Fibroblast of skin of left biceps (primary cell): ENCODE measurements at places on chromosomes 5 and 9.

DNA sequence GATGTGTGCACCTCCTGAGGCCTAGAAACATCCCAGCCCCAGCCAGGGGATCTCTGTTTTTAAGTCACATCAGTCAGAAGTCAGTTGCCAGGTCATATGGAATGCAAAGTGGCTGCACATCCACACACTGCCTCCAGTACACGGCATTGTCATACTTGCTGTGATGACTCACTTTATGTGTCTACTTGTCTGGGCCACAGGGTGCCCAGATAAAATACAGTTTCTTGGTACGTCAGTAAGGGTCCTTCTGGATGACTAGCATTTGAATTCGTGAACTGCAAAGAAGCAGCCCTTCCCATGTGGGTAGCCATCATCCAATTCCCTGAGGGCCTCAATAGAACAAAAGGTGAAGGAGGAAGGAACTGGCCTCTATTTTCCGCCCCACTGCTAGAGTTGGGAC lies 27.7 kb downstream of the AUH start:
- no peak for DNase-seq

DNA sequence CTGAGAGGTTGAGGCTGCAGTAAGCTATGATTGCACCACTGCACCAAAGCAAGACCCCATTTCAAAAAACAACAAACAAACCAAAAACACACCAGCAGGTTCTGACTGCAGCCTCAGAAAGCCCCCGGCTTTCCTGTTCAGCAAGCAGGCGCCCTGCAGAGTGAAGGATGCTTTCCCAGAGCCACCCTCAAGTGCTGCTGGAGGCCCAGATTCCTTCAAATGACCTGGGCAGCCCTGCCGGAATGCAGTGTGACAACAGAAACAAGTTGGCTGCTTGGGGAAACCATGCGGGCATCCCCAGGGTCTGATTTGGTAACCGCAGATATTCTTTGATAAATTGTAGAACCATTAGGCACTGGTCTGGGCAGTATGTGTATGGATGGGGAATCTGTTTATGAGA lies 35.7 kb upstream of the GNE start:
- no peak for DNase-seq

DNA sequence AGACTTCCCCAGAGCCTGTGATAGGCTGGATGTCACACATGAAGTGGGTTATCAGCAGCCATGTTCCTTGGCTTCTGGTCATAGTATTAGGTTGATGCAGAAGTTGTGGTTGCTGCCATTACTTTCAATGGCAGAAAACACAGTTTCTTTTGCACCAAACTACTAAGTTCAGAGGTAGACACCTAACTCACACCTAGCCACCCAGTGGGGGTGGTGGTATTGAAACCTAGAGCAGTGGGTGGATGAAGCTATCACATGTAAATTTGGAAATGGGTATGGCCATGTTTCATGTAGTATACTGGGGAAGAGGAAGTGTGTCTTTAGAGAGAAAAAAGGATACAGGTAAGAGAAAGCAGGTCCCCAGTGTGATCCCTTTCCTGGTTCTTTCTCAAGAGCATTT lies 347.9 kb upstream of the SEMA6A start:
- DNase-seq, result no peak

GRCh38 chr9:113345190-113345589 lies 4.2 kb upstream of the BSPRY start:
- no peak for DNase-seq

DNA sequence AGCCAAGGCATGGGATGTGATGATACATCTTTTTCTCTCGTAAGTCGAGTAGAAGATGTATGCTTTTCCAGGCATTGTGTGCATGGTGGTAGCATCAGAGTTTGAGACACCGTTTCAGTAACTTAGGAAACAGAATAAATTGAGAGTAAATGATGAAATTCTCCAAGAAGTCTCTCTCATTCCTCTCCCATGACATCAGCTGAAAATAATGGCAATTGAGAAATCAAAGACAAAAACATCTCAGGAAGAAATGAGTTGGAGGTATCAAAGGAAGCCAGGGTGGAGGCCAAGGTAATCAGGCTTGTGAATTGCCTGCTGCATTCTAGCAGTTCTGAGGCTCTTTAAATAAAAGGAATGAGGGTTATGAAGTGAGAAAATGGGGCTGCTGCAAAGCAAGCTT lies 53.9 kb downstream of the SGCD start:
- DNase-seq, result peak; percentile 69

DNA sequence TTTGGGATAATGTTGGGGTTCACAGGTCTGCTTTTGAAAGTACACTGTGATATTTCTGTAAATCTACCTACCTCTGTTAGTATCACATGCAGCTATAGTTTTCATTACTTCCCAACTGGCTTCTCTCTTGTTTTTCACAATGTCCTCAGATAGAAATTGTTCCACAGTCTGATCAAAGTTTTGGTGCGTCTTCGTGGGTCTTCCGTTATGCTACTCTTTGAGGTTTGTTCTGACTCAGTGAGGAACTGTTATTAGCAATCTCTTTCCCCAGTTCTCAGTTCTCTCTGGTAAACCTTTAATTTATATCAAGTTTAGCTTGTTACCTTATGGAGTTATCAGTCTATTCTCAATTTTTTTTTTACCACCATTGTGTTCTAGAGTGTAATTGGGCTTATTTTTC lies 2061.2 kb upstream of the CDH9 start:
- DNase-seq, result no peak

GRCh38 chr5:177249761-177250537 lies 53.6 kb downstream of the RAB24 start:
- no peak for DNase-seq

- DNase-seq, result no peak
Measured at GRCh38 chr9:83701286-83701685, 6.5 kb downstream of the UBQLN1 start.

DNA sequence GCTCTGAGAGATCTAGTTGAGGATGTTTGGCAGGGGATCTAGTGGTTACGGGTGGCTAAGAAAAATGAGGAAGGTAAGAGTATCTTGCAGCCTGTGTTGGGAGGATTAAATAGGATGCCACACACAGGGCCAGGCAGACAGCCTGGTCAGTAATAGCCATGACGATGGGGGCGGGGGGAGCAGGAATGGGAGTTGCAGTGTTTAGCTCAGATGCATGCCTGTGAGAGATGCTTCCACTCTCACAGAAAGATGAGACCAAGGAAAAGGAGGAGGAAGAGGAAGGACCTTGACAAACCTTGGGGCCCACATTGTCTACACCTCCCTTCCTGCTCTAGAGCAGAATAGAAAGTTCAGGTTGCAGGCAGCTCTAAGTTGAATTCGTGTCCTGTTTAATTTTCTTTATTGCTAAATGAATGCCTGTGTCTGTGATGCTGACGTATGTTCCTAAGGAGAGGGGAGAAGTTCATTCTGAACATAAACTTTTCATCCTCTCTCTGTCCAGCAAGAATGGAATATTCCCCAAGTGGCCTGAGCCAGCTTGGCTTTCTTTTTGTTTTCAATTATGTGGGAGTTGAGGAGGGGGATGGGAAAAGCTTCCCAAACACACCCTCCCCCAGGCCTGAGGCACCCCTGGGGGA lies 28.7 kb downstream of the TGFBI start:
- no peak for DNase-seq

GRCh38 chr9:72925126-72925789 lies 27.6 kb downstream of the ALDH1A1 start:
- no peak for DNase-seq

DNA sequence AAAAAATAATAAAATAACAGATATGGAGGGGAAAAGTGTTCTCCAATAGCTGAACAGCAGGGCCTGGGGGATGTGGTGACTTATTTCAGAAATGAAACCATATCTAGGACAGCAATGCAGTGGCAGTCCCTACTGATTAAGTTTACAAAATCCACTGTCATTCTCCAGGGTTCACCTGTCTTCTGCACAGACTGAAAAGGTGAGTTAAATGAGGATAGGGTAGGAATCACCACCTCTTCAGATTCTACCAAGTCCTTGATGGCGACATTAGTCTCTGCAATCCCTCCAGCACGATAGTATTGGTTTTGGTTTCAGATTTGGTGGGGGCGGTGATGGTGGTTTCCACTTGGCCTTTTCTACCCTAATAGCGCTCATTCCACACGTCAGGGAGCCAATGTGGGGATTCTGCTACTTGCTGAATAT lies 32.3 kb upstream of the NPM1 start:
- DNase-seq, result no peak

DNA sequence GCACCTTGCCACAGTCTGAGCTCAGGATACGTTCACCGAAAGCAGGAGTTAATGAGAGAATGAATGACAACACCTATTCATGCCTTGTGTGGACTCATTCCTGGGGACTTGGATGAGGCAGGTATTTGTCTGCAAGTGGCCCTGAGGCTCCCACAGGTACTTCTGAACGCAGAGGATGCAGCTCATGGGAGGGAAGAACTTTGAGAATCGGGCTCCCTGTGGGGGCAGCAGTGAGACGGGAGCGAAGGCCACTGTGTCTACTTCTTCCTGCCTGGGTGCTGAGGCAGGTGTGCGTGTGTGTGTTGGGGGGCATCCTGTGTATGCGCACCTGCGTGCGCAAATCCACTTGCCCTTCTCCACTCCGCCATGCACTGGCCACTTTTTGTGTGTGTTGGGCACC lies 42.2 kb downstream of the PTPN3 start:
- no peak for DNase-seq

DNA sequence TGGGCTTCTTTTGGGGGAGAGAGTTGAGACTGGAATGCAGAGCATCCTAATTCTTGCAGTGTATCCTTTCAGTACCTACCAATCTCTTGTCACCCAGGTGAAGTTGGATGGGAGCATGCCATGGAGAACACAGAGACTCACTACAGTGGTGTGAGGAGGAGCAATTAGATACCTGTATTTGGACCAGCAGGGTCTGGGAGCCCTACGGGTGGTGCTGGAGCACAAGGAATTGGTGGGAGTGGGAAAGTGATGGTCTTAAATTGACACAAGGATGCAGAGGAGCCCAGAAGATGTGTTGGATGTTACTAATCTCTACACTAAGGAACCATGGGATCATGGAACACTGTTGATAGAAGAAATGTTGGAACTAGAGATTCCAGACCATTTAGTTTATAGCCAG lies 212.7 kb downstream of the CHSY3 start:
- DNase-seq, result no peak

GRCh38 chr5:79081779-79082178 lies 12.2 kb downstream of the BHMT2 start:
- DNase-seq, result no peak

DNA sequence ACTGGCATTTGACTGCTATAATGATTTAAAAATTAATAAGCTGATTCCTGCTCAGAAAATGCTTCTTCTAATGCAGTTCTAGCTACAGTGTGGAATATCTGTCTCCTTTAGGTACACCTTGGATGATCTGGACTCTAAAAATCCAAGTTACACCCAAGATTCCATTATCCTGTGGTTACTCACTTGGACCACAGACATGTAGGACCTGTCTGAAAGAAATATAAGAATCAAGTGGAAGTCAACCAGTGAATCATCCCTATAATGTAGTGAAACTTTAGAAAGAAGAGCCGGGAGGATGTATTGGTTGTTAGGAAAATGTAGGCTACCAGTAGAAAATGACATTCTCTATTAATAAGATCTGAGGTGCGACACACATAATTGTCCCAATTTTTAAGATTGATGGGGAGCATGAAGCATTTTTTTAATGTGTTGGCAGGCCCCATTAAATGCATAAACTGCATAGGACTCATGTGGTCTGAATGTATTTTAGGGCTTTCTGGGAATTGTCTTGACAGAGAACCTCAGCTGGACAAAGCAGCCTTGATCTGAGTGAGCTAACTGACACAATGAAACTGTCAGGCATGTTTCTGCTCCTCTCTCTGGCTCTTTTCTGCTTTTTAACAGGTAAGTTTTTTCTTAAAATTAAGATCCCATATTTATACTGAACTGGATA lies at the start of gene SPINK6:
SPINK6 (plus strand) TSS at position 512 of the 673 bp plus-strand sequence; CDS start at position 567, 55 bp downstream.
- DNase-seq, result no peak

DNA sequence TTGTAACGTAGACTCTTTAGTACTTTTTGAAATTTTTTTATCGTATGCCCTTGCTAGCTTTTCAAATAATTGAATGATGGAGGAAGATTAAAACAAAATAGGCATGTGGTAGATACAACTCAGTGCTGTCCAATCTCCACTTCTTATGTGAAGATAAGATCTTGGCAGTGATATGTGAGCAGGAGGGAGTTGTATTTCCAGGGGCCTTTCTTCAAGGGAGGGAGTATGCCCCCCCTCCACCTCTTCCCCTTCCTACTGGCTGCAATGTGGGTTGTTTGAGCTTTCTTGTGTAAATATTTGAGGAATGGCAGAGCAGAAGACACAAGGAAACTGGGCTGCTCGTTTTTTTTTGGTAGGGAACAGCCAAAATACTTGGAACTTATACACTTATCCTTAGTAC lies 374.9 kb downstream of the PSAT1 start:
- DNase-seq, result no peak

- no peak for DNase-seq
Measured at GRCh38 chr5:56143373-56143714, 89.8 kb downstream of the ANKRD55 start.

- no peak for DNase-seq
Measured at GRCh38 chr9:124849801-124850200, 3.5 kb upstream of the WDR38 start.

GRCh38 chr5:37989884-37990283 lies 150.0 kb upstream of the GDNF start:
- no peak for DNase-seq

DNA sequence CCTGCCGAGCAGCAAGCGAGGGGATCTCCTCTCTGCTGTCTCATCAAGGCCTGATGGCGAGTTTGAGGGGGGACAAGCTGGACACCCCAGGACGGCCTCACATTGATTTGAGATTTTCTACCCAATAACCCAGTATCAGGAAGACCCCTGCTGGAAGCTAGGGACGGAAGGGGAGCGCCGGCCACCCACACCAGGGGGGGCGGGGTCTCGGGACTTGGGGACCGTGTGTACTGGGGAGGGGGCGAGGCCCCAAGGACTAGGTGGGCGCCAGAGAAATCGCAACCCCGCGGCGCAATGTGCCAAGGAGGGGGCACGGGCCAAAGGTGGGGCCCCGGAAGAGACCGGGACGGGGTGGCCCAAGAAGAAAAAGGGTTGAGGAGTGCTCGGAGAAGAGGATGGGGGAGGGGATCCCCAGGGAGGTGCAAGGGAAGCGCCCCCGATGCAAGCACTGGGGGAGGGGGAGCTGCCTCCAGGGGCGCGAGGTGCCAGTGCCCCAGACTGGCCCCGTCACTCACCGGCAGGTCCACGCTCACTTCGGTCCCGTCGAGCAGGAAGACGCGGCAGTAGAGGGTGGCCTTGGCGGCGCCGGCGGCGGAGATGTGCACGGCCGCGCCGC lies 1.1 kb downstream of the EPB41L4B start:
- no peak for DNase-seq

GRCh38 chr5:72379936-72380335 lies 59.8 kb downstream of the PTCD2 start:
- DNase-seq, result no peak

DNA sequence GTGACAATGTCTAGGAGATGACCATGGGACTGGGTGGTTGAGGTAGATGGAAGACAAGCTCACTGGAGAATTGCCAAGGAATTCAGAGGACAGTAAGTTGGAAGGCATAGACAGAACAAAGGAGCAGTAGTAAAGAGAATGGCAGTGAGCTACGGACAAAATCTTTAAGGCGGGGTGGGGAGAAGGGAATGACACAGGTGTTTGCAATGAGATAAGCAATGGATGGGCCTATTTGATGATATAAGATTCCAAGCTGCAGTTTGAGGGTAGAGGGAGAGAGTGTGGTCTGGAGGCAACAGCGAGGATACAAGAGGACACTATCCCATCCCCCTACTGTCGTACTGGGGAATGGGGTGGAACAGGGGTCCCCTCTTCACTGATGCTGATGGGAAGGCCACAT lies 14.4 kb downstream of the PTTG1 start:
- no peak for DNase-seq

- no peak for DNase-seq
Measured at GRCh38 chr9:126853667-126854066, 6.8 kb upstream of the ZBTB34 start.

GRCh38 chr9:92564982-92565381 lies 29.2 kb upstream of the ECM2 start:
- DNase-seq, result no peak

GRCh38 chr9:16652582-16652981 lies 217.9 kb downstream of the BNC2 start:
- DNase-seq, result no peak
